ENCODE measurements at places on chromosomes 7 and 10.

DNA sequence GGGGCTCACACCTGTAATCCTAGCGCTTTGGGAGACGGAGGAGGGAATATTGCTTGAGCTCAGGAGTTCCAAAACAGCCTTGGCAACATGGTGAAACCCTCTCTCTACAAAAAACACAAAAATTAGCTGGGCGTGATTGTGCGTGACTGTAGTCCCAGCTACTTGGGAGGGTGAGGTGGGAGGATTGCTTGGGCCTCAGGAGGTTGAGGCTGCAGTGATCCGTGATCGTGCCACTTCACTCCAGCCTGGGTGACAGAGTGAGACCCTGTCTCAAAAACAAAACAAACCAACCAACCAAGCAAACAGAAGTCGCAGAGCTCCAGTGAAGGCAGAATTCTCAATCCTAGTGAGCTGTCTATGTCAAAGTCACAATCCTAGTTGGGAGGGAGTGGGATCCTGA, 14.3 kb upstream of the STN1 start:
- DNase-seq = no peak

DNA sequence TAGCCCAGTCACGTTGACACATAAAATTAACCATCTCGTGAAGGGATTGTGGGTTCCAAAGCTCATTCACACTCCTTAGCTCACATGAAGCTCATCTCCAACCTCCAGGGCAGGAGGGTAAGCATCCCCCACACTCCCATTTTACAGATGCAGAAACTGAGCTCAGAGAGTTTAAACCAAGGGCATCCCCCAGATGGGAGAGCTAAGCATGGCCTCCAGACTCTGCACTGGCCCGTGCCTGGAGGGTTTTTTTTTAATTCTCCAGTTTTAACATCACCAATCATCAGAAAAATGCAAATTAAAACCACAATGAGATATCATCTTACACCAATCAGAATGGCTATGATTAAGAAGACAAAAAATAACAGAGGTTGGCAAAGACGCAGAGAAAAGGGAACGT, 53.3 kb upstream of the TCF7L2 start:
- DNase-seq = no peak

DNA sequence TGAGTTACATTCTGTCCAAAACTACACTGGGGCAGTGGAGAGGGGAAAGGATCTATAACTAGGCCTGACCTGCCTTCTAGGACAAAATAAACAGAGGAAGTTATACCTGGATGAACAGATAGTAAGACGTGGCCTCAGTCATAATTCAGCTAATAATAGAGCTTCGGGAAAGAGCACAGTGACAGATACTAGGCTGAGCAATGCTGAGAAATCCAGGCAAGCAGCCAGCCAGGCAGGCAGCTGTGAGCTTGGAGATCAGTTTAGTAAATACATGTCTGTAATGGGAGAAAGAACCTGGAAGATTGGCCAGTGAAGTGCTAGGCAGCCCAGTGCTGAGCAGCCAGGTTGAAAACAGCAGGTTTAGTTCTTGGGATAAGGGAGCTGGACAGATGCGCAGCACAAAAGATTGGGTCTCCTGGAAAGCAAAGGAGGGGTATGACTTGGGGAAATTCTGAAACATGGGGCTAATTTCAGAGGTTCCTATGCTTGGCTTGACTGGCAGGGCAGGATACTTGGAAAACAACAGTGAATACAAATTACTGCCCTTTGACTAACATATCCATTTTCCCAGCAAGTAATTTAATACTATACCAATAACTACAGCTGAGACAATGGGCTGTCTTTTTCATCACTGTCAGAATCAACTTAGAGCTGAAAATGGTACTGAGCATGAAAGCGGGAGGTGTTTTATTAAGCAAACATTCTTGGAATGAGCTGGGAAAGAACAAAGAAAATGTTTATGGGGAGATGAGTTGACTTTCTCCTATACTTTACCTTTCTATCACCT, 140.8 kb downstream of the DGKB start:
- DNase-seq = peak; percentile 35

DNA sequence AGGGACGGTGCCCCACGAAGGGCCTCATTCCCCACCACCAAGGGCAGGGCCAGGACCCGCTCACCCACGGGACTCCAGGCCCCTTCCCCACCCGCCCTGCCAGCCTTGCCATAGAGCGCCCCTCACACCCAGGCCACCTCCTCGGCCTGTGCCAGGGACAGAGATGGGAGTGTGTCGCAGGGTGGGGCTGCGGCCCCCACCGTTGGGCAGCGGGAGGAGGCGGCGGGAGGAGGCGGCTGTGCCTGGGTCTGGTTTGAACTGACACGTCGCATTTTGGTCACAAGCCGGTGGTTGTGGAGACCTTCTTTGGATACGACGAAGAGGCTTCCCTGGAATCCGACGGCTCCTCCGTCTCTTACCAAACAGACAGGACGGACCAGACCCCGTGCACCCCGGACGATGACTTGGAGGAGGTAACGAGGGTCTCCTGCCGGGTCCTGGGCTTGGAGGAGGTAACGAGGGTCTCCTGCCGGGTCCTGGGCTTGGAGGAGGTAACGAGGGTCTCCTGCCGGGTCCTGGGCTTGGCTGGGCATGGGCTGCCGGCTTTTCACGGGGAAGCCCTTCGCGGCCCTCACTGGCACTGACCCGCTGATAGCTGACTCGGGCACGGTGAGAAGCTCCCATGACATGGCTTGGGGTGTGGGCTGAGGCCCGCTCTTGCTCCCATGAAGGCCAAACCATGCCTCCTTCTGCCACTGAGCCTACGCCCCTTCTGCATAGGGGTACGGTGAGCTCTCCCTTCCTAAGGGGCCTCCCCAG, 46.4 kb upstream of the DPYSL4 start:
- DNase-seq = no peak

GRCh38 chr7:136399385-136399784, 422.2 kb upstream of the MTPN start:
- no peak for DNase-seq

Measured in C1 segment of cervical spinal cord (tissue), 14 donors.